ENCODE measurements at places on chromosomes 7 and 10.

- no peak for DNase-seq
Observed at GRCh38 chr7:132435016-132435990, 141.0 kb downstream of the PLXNA4 start.

DNA sequence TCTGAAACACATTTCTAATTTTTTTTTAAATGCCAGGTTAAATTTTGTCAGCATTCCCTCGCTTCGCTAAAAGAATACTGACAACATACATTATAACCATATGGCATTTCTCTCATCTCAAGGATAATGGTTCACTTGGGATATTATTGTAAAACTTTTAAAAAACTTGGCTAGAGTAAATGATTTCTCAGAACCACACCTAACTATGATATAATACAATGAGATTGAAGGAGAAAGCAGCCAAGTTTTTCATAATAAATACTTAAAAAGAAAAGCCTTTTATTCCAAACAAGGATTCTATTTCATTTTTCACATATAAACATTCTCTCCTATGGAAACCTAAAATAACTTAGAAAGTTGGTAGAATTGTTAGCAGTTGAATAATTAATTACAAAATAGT, 413.9 kb downstream of the HGF start:
- DNase-seq = no peak

GRCh38 chr10:69787681-69788080, 14.0 kb upstream of the COL13A1 start:
- no peak for DNase-seq

DNA sequence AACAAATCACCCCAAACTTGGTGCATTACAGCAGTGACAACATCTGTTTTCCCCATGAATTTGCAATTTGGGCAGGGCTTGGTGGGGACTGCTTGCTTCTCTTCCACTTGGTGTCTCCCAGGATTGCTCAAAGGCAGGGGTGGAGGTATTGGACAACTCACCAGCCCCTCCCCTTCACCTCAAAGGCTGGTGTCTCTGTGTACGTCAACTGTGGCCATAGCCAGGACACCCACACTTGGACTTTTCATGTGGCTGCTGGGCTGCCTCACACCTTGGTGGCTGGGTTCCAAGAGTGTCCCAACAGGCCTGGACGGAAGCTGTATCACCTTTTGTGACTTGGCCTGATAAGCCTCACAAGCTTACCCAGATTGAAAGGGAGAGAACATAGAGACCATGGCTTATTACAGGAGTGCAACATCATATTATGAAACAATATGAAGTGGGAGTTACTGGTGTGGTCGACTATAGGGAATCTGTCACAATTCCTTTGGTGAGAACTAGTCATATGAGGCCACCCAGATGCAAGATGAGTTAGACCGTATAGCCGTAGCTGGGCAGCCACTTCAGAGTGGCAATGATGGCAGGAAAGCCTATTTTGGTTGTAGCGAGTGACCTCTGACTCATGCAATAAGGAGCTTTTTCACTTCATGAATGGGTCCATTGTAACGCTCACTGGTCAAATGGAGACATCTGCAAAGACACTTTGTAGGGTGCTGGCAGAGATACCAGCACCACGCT, 187.6 kb upstream of the ITGB1 start:
- no peak for DNase-seq

DNA sequence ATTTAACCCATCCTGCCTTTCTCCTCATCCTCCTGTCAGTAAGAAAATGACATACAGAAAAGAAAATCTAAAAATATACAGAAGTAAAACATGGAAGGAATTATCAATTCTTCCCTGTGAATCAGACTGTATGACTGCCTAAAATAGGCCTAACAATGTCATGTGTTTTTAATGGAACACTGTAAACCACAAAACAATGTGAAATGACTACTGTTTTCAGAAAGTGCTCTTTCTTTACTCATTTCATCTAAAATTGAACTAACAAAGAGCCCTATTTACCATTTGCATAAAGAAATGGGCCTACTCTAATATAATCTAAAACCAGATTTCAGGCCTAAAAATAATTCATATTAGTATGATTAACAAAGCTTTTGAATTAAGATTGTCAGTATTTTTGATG, 35.7 kb downstream of the SEMA3E start:
- DNase-seq = no peak

- no peak for DNase-seq
Observed at GRCh38 chr7:149753375-149754233, 19.8 kb downstream of the ZNF467 start.

DNA sequence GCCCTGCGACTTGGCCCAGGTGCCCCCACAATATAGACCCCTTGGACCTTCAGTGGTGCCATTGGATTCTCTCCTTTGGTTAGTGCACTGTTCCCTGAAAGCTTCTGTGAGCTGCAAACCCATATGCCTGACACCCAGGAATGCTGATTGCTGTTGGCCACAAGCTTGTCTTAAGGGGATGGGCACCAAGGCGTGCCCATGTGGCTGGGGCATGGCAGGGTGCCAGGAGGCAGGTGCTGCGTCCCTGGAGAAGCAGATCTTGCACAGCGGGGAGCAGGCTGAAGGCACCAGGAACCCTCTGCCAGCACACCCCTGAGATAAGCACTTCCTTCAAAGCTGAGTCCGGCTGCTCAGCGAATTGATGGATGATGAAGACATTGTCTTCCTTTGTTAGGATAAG, 411.8 kb downstream of the SDK1 start:
- DNase-seq = no peak

DNA sequence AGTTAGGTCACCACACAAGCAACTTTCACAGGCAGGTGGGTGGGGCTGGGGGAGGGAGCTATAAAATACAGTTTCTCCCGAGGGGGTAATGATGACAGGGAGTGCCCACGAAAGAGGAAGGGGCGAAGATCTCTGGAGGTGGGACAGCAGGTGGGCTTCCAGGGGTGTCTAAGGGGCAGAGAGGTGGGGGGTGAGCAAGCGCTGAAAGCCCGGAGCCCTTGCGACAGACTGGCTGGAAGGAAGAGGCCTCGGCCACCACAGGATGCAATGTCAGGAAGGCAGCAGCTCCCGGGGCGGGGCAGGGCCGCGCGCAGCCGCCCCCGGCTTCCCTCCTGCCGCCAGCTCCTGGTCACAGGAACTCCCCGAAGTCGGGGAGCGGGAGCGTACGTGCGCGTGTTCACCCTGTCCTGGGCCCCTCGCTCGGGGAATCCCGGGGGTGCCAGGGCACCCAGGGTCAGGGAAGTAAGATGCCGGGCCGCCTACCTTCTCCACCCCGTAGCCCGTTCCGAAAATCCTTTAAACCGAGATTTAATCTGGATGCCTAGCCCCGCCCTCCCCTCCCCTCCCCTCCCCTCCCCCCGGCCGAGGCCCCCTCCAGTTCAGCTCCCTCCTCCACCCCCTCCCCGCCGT, 105.2 kb upstream of the PPIF start:
- peak; percentile 82 for DNase-seq

GRCh38 chr10:114388275-114388674, 16.0 kb downstream of the AFAP1L2 start:
- no peak for DNase-seq

- DNase-seq = peak; percentile 59
Observed at GRCh38 chr7:55086413-55087201, 67.8 kb downstream of the EGFR start.

- no peak for DNase-seq
Observed at GRCh38 chr10:71052076-71052660, 160.2 kb upstream of the UNC5B start.

DNA sequence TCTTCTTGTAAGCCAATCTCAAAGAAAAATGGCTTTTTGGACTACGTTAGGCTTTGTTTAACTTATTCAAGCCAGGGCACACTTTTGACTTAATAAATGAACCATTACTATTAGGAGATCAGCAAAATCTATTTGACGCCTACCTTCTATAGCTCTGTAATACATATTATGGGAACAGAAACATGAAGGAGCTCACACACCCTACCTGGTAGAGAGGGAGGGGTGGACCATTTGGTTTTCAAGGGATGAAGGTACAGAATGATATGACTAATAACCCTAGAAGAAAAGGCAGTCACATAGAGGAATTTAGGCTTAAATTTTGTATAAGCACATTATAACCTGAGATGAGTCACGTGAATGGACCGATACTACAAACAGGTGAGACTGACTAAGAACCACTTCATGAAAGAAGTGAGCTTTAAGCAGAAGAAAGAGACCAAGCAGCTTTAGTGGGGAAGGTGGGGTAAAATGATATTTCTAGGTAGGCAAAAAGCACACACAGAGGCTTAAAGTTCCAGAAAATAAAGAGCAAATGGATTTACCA, 106.8 kb upstream of the CTTNBP2 start:
- DNase-seq = no peak

DNA sequence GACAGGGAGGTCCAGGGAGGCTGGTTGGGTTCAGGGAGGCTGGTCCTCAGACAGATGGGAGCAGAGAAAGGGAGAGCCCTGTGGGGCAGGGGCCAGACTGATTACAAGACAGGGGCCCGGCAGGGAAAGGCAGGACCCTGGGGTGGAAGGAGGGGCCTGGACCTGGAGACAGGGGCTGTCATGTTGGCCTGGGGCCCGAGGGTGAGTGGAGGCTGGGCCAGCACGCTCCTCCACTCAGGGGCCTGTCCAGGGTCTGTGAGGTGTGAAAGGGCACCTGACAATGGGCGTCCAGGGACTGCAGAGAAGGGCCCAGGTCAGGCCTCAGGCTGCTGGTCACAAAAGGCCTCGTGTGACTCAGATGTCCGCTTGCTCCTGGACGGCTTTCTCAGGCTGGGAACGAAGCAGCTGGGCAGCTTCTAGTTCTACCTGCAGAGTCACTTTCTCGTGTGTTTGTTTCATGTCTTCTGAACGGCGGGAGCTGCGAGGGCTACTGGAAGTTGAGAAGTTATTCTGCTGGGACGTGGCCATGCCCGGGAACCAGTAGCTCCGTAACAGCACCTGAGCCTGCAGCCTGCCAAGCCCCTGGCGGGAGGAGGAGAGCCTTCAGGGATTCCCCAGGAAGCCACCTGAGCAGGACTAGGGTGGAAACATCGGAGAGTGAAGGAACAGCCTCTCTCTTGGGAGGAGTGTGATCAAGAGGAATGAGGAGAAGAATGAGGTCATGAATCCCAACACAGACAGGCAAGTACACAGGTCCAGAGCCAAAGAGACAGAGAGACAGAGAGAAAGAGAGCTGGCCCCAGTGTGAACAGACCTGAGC, 65.8 kb downstream of the KLF6 start:
- no peak for DNase-seq

- peak; percentile 12 for DNase-seq
Observed at GRCh38 chr10:103709341-103709920, 145.9 kb downstream of the SH3PXD2A start.

- DNase-seq = no peak
Observed at GRCh38 chr10:37289833-37290464, 164.6 kb downstream of the ANKRD30A start.

GRCh38 chr7:132193898-132194297, 382.4 kb downstream of the PLXNA4 start:
- DNase-seq = no peak

Measured in dermis microvascular lymphatic vessel endothelial cell (primary cell).